ENCODE measurements at places on chromosomes 16 and 17.
A peak's percentile ranks its signal among the peaks of the same experiment; 100 is the strongest.

GRCh38 chr16:15592324-15592723 lies 50.6 kb downstream of the MARF1 start:
- DNase-seq: no peak

GRCh38 chr17:11612956-11613355 lies 14.7 kb downstream of the DNAH9 start:
- no peak for DNase-seq

DNA sequence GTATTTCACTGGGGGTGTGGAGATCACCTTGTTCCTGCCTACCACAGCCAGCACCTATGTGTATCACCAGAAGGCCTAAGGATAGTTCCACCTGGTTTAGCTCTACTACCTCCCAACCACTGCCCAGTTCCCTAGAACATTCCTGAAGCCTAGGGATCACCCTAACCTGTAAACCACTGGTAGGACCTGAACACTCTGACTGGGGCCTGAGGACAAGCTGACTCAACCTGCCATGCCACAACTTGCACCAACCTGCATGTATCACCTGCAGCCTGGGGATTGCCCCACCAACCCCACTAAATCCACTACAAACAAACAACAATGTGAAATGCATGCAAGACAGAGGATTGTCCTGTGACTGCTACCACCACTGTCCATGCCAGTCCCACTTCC lies 128.1 kb downstream of the KIF2B start:
- no peak for DNase-seq

DNA sequence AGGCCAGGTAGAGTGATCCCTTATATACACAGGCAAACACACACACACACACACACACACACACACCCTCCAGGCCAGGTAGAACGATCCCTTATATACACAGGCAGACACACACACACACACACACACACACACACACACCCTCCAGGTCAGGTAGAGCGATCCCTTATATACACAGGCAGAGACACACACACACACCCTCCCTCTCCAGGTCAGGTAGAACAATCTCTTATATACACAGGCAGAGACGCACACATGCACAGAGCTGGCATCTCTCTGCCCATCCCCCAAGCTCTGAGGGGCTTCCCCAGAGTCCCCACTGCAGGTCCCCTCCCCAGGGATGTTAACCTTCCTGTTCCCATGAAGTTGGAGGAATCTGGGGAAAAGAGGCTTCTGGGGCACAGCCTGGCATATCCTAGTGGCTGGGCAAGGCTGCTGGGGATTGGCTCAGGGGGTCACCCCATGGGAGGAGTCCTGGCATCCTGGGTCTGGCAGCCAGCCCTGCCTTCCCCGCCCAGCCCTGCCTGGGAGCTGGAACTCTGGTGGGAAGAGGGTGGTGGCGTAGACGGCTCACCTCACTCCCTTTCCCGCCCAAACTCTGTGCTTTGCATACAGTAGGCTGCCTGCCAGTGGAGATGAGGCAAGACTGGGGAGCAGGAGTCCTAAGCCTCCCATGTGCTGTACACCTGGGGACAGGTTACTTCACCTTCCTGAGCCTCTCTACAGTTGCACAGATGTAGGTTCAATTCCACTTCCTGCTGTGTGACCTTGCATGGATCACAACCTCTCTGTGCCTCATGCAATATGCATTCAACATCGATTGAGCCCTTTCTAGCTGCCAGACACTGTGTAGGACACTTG lies 41.8 kb downstream of the TEKT5 start:
- DNase-seq: no peak

- no peak for DNase-seq
These were observed 47.0 kb downstream of the COTL1 start for GRCh38 chr16:84570739-84571403.

DNA sequence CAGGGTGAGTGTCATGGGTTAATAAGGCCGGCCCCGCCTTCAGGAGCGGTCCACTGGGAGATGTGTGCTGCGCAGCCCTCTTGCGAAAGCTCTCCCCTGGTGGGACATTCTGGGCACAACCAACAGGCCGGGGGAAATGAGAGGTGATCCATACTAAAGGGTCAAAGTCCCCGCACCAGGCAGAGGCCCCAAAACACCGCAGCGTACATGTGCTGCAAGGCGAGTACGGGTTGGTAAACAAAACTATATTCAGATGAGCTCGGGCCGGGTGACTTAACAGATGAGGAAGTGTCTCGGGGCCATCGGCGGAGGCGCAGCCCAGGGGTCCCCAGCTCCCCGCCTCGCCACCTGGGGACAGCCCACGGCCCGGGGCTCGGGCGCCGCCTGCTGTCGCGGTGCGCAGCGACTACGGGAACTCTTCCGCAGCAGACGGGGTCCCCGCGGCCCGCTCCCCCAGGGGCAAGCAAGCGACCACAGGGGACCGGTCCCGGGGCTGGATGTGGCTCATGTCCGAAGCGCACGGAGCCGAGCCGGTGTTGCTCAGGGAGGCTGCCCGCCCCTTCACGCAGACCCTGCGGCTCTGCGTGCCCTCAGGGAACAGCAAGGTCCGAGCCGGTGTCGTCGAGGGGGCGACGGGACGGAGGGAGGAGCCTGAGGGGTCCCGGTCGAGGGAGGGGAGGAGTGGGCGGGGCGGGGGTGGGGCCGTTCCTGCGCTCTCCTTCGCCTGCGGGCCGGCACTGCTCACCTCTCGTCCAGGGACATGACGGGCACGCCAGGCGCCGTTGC lies at the start of gene RAB37:
RAB37 (plus strand) TSS at position 744 of the 786 bp plus-strand sequence; CDS start at position 761, 17 bp downstream.
- peak; percentile 12 for DNase-seq

GRCh38 chr17:67353929-67354574 lies 12.3 kb downstream of the PSMD12 start:
- no peak for DNase-seq

DNA sequence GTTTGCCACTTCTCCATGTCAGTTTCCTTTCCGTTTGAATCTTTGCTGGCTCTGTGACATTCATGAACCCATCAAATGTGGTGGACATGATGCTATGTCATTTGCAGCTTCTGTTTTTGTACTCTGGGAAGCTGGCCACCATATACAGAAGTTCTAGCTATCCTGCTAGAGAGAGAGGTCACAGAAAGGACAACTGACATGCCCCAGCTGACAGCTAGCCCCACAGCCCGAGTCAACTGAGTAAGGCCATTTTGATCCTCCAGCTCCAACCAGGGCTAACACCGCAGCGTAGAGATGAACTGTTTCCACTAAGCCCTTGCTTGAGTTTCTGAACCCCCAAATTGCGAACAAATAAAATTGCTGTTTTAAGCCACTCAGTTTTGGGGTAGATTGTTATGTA lies 33.8 kb downstream of the CCDC42 start:
- no peak for DNase-seq

DNA sequence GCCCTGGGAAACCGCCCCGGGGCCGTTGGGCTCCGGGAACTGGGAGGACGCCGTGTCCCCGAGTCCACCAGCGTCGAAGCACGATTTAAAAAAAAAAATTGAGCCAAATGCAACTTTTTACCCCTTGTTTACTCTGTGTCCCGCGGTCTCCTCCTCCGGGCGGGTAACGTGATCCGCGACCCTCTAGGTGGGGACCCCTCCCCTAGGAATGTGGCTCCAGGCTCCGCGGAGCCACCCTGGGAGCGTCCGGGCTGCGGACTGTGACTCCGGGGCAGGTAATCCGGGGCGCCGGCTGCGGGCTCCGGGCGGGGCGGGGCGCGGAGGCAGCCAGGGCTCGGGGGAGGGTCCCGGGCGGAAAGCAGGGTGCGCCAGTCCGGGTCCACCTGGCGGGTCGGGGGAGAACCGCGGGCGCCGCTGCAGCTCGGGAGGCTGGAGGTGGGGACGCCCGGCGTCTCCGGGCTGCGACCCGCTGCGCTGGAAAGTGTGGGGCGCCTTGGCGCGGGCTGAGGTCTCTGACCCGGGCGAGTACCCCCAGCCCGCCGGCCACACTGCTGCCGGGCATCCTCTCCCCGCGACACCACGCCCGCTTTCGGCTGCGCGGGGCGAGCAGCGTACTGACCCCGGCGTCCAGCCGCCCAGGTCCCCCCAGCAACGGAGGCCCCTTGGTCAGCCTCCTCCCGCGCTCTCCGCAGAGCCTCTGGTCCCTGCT lies 852 bp upstream of the HELZ start:
- peak; percentile 19 for DNase-seq

DNA sequence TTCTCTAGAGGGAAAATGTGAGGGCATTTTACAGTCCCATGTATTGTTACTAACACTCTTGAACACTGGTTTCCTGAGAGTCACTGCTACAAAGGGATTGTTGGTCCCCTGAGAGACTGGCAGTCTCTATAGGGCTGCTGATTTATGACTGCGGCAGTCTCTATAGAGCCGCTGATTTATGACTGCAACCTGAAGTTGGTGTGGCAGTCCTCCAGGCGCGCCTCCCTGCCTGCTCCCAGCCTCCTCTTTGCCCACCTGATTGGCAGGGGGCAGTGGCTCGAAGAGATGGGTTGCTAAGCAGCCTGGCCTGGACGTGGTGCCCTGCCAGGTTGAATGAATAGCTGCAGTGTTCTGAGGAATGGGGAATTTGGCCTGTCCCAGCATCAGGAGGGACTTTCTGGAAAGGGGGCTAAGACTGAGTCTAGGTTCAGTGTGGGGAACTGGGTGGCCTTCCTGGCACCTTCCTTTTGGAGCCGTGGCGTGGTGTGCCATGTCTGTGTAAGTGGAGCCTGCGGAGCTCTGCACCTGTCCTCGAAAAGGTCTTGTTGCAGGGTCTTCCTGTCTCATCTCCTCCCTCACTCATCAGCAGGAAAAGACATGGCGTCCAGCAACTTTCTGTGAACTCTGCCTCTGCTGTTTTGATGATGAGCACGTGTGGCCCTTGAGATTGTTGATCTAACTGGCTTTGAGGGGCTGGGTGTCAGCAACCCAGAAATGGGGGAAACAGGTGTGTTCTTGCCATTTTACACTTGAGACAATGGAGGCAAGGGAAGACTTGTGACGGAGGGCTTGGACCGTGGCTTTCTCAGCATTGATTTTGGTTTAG lies 24.9 kb downstream of the SAP30BP start:
- DNase-seq: no peak

DNA sequence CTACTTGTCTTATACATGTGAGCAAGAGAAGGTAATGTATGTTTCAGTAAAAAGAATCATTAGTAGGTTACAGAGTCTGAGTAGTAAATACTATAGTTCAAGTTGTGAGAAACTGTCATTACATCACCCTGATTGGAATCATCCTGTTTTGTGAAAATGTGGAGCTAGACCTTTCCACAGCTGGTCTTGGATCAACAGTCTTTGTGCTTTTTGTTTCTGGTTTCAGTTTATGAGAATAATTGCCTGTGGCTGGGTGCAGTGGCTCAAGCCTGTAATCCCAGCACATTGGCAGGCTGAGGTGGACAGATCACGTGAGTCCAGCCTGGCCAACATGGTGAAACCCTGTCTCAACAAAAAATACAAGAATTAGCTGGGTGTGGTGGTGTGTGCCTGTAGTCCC lies 19.7 kb upstream of the SHISA9 start:
- no peak for DNase-seq

GRCh38 chr17:5785338-5785737 lies 201.0 kb upstream of the NLRP1 start:
- DNase-seq: peak; percentile 89

GRCh38 chr17:69111794-69112193 lies 29.9 kb downstream of the ABCA6 start:
- no peak for DNase-seq

GRCh38 chr17:76982408-76983074 lies 114.3 kb downstream of the MGAT5B start:
- no peak for DNase-seq

DNA sequence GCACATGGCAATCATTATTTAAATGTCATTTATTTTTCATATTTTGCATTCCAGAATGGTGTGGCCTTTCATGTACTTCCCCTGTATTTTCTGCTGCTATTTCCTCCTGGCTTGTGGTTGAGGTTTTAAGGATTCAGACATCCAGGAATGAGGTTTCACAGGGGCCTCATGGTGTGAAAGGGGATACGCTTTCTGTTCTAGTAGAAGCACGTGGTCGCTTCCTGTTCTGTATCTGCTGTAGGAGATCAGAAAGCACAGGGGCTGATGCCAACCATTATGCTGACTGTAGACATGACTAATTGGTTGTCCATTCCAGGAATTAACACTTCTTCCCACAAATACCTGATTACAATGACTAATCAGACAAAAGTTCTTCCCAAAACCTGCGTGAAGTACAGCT lies 405.9 kb downstream of the SHISA9 start:
- peak; percentile 94 for DNase-seq

- DNase-seq: no peak
These were observed 73.3 kb downstream of the N4BP1 start for GRCh38 chr16:48536614-48537200.

GRCh38 chr16:2252806-2253148 lies 1.4 kb upstream of the ECI1 start:
- DNase-seq: no peak

DNA sequence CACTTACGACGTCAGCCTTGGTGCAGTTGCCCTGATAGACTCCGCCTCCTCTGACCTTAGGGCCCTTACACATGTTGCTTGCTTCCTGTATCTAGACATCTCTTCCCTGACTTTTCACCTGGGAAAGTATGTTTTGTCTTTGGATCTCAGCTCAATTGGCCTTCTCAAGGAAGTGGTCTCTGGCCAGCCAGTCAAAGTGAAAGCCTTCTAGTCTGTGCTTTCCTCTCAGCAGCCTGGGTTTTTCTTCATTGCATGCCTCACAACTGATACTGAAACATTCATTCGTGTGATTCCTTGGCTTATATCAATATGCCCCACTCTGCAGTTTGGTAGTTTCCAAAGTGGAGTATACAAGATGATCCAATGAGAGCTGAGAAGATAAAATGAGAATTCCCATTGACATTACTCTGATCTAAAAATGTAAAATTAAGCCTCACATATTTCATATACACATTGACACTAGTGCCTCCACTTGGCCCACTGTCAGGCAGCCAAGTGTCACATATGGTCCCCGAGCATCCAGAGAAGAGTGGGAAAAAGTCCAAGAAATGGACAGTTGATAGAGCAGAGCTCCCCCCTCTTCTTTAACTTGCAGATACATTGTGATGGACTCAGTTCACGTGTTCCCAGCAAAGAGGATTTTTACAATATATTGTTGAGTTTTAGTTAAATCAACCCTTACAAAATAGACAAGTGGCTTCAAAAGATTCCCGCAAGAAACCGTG lies 371.2 kb upstream of the ASIC2 start:
- DNase-seq: no peak

DNA sequence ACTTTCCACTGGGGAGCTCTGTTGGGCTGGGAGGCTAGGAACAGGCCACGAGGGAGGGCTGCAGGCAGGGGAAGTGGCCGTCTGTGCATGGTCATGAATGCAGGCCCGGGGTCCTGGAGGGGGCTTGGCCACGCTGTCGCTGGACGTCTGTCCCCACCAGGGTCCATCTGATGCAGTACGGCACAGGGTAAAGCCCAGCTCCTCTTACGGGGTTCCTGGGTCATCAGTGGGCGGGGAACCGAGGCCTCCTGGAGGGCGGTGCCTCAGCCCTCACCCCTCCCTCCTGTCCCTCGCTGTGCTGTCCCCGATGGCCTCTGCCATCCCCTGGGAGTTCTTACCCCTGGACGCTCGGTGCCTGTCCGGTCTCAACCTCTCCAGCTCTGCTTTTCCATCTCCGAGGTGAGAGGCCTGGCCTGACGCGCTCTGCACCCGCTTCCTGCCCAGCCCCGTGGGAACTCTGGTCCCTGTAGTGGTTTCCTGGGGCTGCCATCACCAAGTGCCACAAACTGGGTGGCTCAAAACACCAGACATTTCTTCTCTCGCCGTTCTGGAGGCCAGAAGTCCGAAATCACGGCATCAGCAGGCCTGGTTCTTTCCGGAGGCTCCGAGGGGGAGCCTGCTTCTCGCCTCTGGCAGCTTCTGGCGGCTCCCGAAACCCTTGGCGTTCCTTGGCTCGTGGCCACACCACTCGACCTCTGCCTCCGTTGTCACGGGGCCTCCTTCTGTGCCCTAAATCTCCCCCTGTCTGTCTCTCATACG lies 182.8 kb downstream of the SEC14L1 start:
- peak; percentile 60 for DNase-seq
